Kidney (tissue), 22 donors: ENCODE measurements at places on chromosomes 7 and 10. TPM values are rescaled to one million over a fixed set of nuclear protein-coding genes. Genes with fewer than 3 reads are reported as not detected.

The NHLRC2 gene
- 40.8 TPM for total RNA-seq

The EIF3B gene
- total RNA-seq = 107 TPM

GRCh38 chr7:70589590-70589989, 542.4 kb upstream of the GALNT17 start:
- DNase-seq = no peak
- H3K4me3 ChIP-seq = no peak overlapping the region
- H3K27ac ChIP-seq = no peak overlapping the region
- H3K27me3 ChIP-seq = no peaks in the 10 kb centered on the region
- H3K4me1 ChIP-seq = no peaks in the 10 kb centered on the region
- no peaks in the 10 kb centered on the region for H3K36me3 ChIP-seq

The ANKRD2 gene
- total RNA-seq = 3.6 TPM
